Natural killer cell (primary cell): ENCODE measurements at places on chromosomes 16 and 17.

GRCh38 chr16:51392521-51393187 lies 241.6 kb upstream of the SALL1 start:
- DNase-seq, result no peak
- H3K27ac ChIP-seq, result no peak overlapping the region
- H3K4me1 ChIP-seq, result no peaks in the 10 kb centered on the region
- H3K36me3 ChIP-seq, result no peaks in the 10 kb centered on the region

GRCh38 chr17:49630113-49630900 lies 47.6 kb downstream of the SPOP start:
- no peak for DNase-seq
- no peak overlapping the region for H3K4me3 ChIP-seq
- no peak overlapping the region for H3K27ac ChIP-seq

DNA sequence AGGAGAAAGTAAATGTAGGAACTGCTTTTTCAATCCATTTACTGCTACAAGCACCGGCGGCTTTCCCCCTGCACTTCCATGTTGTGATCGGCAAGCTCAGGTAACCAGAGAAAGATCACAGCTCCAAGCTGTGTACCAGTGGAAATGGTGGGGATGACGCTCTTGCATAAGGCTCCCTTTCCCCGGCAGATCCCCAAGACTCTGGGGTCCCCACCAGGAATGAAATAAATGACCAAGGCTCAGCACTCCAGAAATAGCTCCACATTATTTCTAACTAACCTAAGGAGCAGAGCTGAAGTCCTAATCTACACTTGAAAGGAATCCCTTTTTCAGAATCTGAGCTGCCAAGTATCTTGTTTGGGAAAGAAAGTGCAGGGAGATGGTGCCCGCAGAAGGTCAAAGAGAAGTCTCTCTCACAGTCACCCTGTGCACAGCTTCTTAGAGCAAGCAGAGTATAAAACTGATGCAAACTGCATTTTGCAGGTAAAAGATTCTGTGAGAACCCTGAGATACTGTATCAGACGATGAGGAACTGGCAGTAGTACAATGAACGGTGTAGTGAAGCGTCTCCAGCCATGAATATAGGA lies 11.1 kb downstream of the GRB2 start:
- peak overlapping the region; percentile 54 for H3K4me3 ChIP-seq
- no peaks in the 10 kb centered on the region for H3K27me3 ChIP-seq
- peaks cover 18% of the 10 kb centered on the region for H3K4me1 ChIP-seq
- H3K27ac ChIP-seq, result peak overlapping the region; percentile 44

- no peaks in the 10 kb centered on the region for H3K27me3 ChIP-seq
- H3K36me3 ChIP-seq, result peaks cover 3% of the 10 kb centered on the region
- H3K4me3 ChIP-seq, result no peak overlapping the region
- no peak overlapping the region for H3K27ac ChIP-seq
Observed at GRCh38 chr17:50550661-50551432, 3.9 kb downstream of the SPATA20 start.

DNA sequence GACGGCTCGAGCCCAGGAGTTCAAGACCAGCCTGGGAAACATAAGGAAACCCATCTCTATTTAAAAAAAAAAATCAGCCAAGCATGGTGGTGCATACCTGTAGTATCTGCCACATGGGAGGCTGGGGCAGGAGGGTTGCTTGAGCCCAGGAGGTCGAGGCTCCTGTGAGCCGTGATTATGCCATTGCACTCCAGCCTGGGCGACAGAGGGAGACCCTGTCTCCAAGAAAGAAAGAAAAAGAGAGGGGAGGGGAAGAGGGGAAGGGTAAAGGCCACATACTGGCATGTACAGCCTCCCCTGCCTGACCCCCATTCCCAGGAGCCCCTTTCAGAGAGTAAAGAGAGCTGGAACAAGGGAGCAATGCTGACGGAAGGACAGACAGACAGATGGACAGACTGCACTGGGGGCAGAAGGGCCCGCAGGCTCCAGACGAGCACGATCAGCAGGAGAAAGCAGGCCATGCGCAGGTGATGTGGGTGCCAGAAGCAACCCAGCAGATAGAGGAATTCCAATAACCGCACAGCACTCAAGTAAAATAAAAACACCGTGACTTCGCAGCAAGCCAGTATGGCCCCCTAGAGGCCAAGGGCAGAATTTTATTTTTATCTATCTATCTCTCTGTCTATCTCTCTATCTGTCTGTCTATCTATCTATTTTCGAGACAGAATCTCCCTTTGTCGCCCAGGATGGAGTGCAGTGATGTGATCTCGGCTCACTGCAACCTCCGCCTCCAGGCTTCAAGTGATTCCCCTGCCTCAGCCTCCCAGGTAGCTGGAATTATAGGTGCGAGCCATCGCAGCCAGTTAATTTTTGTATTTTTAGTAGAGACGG lies 27.1 kb upstream of the SNN start:
- no peak overlapping the region for H3K4me3 ChIP-seq
- no peak overlapping the region for H3K27ac ChIP-seq
- no peaks in the 10 kb centered on the region for H3K27me3 ChIP-seq
- H3K4me1 ChIP-seq, result peaks cover 24% of the 10 kb centered on the region

- no peak for DNase-seq
- H3K36me3 ChIP-seq, result no peaks in the 10 kb centered on the region
- H3K27ac ChIP-seq, result no peak overlapping the region
- H3K27me3 ChIP-seq, result no peaks in the 10 kb centered on the region
- no peaks in the 10 kb centered on the region for H3K4me1 ChIP-seq
Observed at GRCh38 chr16:58440131-58440530, 47.9 kb downstream of the GINS3 start.

GRCh38 chr17:58818654-58819053 lies 63.0 kb downstream of the PPM1E start:
- no peak overlapping the region for H3K4me3 ChIP-seq
- no peaks in the 10 kb centered on the region for H3K36me3 ChIP-seq
- H3K27me3 ChIP-seq, result no peaks in the 10 kb centered on the region

GRCh38 chr17:43832168-43832975 lies 574 bp downstream of the MPP3 start:
- peaks cover 12% of the 10 kb centered on the region for H3K4me1 ChIP-seq
- no peaks in the 10 kb centered on the region for H3K36me3 ChIP-seq
- no peak overlapping the region for H3K27ac ChIP-seq
- H3K27me3 ChIP-seq, result peaks cover 20% of the 10 kb centered on the region
- no peak overlapping the region for H3K4me3 ChIP-seq

- no peaks in the 10 kb centered on the region for H3K4me1 ChIP-seq
- no peak for DNase-seq
- H3K27ac ChIP-seq, result no peak overlapping the region
- no peaks in the 10 kb centered on the region for H3K36me3 ChIP-seq
- no peak overlapping the region for H3K4me3 ChIP-seq
Observed at GRCh38 chr16:12468552-12468951, 335.1 kb downstream of the CPPED1 start.

DNA sequence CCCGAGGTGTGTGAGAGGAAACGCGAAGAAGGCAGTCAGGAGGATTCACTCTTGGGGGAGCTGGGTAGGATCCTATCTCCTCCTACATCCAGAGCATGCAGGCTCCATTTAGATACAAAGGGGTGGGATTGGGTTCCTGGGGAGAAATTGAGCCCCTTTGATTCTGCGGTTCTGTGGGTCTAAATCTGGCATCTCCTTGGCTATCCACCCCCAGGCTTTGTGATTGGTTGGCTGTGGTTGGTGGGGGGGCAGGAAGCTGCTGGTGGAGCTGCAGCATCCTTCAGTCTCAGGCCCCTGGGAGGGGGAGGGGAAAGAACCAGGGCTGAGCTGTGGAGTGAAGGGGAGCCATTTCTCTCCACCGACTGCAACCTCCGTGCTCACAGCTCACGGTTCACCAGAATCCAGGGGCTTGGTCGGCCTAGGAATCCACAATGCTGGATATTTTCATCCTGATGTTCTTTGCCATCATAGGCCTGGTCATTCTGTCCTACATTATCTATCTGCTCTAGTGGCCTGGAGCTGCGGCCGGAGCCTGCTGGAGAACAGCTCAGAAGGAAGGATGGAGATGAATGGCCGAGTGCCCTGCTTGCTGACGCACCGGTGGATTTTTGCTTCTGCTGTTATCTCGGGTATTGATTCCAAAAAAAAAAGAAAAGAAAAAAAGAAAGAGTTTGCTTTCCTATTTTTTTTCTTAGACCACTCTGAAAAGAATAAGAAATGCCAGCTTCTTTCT lies at the start of gene LASP1NB:
TSS of gene LASP1NB (plus strand) at position 352 of the 733 bp plus-strand sequence.
- H3K4me3 ChIP-seq, result no peak within 1 kb of the TSS
- no peak for DNase-seq
- peaks cover 8% of the 10 kb centered on the region for H3K36me3 ChIP-seq
- H3K27ac ChIP-seq, result no peak within 1 kb of the TSS
- H3K4me1 ChIP-seq, result peaks cover 23% of the 10 kb centered on the region

GRCh38 chr17:7884581-7885366 lies 3.8 kb upstream of the CHD3 start:
- H3K27ac ChIP-seq, result peak overlapping the region; percentile 82
- DNase-seq, result peak; percentile 64
- H3K4me1 ChIP-seq, result peaks cover 46% of the 10 kb centered on the region
- H3K36me3 ChIP-seq, result peaks cover 21% of the 10 kb centered on the region
- H3K4me3 ChIP-seq, result peak overlapping the region; percentile 71
- H3K27me3 ChIP-seq, result no peaks in the 10 kb centered on the region

DNA sequence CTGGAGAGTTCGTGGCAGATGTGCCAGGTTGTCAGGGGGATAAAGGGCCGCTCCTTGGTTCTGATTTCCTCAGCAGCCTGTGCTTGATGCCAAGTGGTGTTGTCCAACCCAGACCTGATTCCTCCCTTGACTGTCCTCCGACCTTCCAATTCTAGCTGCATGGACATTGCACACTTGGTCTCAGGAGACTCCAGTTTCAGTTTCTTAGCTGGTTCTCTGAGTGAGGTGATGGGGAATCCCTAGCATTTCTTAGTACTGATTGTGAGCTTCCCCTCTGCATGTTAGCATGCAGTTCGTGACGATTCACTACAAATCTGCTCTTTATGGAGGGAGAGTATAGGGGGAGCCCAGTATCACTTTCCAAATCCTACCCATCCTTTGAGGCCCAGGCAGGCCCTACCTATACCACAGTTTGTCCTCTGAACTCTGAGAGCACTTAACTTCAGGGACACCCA lies 12.4 kb upstream of the CCR7 start:
- DNase-seq, result no peak
- H3K27ac ChIP-seq, result no peak overlapping the region
- no peak overlapping the region for H3K4me3 ChIP-seq
- peaks cover 26% of the 10 kb centered on the region for H3K4me1 ChIP-seq
- H3K36me3 ChIP-seq, result no peaks in the 10 kb centered on the region
